NCI-H1436 (cell line): ENCODE measurements at places on chromosomes 3 and 15.

- no peak for DNase-seq
Measured at GRCh38 chr15:68570974-68571373, 7.8 kb upstream of the CORO2B start.

- no peak for DNase-seq
Measured at GRCh38 chr3:123733341-123733740, 148.5 kb upstream of the HACD2 start.

- no peak for DNase-seq
Measured at GRCh38 chr15:27696530-27696929, 402.6 kb downstream of the OCA2 start.

DNA sequence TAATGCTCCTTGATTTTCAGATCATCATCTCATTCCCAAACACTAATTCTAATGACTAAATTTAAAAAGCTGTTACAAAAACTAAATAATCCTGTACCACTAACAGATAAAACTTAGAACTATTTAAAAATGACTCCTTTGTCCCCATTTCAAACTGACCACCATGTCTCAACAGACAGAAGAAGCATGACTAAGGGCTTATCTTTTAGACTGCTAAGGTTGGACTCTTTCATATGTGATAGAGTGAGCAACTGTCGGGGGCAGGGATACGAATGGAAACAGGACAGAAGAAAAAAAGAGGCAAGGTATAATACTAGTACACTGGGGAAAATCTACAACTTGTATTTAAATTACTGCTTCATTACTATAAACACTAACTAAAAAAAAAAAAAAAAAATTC, 23.3 kb downstream of the SNX4 start:
- DNase-seq = no peak

DNA sequence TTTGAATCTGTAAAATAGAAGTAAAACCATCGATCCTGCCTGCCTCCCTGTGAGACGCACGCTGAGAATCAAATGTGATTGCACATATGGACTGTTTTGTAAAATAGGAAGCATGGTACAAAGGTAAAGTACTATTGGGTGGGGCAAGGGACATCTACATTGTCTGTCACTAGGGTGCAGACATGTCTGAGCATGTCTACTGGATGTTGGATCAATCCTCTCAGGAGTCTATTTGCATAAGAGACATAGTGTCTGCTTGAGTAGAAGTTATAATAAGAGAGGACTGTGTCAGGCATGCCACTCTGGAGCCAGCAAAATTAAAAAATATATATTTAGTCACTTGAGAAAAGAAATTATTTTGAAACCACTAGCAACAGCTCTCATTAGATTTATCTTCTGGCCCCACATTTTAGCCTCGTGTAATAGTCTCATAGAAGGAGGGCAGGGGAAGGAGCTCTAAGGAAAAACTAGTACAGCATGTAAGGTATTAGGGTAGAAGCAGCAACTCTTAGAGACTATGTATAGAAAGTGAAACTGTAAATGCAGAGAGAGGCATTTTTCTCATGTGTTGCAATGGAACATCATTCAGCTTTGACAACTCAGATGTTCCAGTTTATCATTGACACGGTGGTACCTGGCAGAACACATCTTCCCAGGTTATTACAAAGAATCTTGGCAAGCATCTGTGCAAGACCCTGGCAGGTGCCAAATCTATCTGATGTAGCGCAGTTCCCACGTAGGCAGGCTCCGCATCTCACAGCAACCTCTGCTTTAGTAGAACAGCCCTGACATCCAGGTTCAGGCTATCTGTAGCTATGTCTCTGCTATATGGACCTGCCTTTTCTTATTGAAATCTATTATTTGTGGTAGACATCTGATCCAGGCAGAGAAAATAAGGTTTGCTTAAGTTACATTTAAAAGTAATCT, 85.2 kb upstream of the CHL1 start:
- peak; percentile 37 for DNase-seq

DNA sequence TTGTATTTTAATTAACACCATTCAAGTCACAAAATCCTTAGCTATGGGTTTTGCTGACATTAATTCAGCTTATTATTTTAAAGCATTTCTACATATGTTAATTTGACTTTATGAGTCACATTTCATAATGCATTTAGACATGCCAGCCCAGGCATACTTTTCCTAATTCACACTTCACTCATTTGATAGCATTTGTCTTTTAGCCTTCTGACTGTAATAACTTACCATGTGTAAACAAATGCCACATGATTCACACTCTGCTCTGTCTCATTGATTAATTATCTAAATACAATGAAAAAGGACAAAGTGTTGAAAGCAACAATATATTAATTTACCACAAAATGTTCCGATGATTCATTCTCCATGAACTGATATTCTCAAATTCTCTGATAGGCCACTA, 927.8 kb upstream of the EPHA6 start:
- no peak for DNase-seq

DNA sequence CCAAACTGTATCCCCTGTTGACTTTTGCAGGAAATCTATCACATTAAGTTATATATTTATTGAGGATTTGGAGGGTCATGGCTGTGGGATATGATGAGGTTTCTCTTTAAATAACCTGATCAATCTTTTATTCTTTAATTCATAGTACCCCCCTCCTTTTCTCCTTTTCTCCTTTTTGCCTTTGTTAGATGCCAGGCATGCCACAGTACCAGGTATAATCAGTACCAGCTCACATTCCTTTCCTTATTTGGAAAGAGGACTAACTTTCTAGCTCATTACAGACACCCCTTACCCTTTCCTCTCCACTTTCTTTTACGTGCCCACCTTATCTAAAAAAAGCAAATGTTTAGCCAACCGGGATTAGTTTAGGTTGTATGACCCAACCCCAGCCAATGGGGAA, 326.4 kb upstream of the NAALADL2 start:
- no peak for DNase-seq

GRCh38 chr15:98745179-98745578, 96.8 kb downstream of the IGF1R start:
- no peak for DNase-seq

- DNase-seq = no peak
Measured at GRCh38 chr3:142694225-142694624, 29.6 kb upstream of the TRPC1 start.
